HT-29 (cell line): ENCODE measurements at places on chromosomes 13 and 19. TPM values are rescaled to one million over a fixed set of nuclear protein-coding genes. Genes with fewer than 3 reads are reported as not detected.

- no peak for DNase-seq
Observed at GRCh38 chr13:107690181-107690580, 525.2 kb downstream of the LIG4 start.

DNA sequence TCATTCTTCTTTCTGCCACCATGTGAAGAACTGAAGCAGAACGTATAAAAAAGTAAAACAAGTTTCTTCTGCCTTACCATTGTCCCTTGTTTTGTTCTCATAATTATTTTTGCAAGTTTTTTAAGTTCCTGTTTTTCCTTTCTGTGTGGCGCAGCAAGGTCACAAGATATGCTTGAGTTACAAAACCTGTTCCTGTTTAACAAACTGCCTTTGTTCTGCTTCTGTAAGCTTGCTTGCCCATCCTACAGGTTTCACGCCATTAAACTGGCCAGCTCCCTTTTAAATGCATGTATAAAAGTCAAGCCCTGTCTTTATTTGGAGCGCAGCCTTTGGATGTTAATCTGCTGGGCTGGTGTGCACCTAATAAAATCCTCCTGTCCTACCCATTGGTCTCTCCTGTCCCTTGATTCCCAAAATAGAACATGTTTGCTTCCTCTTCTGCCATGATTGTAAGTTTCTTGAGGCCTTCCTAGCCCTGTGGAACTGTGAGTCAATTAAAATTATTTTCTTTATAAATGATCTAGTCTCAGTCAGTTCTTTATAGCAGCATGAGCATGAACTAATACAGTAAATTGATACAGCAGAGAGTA lies 1115.4 kb downstream of the SLITRK1 start:
- no peak for DNase-seq

DNA sequence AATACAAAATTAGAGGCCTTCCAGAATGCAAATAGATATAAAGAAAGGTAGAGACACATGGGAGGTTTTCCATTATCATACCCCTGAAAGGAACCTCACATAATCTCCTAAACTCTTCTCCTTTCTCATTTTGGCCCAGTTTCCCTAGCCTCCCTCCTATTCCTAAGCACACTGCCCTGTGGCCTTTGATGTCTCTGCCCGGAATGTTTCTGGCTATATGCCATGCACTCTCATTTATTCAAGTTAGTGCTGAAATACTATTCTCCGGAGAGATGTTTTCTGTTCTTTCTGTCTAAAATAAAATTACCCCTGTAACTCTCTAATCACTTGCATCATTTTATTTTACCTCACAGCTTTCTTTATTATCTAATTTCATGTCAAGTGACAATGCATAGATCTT lies 1287.7 kb downstream of the SLITRK5 start:
- DNase-seq = no peak

DNA sequence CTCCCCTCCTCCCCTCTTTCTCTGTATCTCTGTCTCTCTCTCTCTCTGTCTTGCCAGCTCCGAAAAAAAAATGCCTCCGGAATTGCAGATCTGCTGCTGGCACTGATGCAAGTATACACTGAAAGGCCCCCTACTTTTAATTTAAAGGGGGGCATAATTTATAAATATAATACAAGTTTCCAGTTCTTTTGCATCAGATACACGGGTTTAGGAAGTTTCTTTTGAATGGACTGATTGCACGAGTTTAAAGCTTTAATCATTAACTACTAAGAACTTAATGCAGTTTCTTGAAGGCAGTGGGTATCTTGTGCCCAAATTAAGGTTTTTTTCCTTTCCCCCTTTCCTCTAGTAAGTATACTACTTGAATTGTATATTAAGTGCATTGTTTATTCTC lies 1.4 kb downstream of the FGF9 start:
- no peak for DNase-seq

DNA sequence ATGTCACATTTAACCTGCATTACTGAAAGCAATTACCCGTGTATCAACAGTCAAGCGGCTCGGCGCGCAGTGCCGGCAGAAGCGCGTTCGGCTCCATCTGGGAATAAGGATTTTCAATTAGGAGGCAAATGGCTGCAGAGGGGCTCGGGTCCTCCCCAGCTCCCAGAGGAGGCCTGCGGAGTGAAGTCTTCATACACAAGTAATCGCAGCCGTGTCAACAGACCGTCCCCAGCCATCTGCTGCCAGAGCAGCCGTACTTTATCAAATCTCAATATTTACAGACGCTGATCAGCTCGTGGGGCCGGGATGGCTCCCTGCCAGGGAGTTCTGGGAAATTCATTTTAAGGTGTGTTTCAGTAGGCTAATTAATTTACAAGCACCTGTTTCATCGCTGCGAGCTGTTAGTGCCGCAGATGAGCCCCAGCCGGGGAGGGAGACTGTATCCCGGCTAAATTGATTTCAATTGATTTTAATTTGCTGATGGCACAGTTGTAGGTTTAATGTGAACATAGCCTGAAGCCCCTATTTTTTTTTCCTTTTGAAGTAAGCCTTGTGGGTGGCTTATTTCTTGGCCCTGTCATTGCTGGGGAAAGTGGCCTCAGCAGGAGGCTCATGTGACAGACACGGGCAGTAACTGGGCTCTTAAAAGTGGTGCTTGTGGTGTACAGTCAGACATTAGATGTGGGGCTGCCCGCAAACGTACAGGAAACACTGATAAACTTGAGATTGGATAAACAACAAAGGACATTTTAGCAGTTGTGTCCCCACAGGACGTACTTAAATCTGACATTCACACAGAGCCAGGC lies 252.7 kb downstream of the TEX29 start:
- DNase-seq = no peak

GRCh38 chr19:55993492-55993891 lies 6.9 kb downstream of the NLRP5 start:
- no peak for DNase-seq

- DNase-seq = no peak
Observed at GRCh38 chr19:33235996-33236350, 10.3 kb upstream of the SLC7A10 start.

DNA sequence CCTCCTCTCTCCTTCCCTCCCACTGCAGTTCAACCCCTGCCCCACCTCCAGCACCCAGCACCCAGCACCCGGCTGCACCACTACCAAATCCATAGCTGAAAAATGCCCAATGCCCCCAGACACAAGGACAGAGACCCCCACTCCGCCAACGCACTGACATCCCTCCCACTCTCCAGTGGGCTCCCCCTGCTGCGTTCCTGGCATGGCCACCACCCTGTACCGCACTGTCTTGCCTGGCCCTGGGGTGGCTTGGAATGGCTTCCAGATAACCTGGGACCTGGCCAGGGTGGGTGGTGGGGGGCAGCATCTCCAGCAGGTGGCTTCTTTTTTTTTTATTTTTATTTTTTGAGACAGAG lies 5.8 kb upstream of the MKNK2 start:
- no peak for DNase-seq

GRCh38 chr13:24194447-24194846 lies 33.9 kb downstream of the SPATA13 start:
- DNase-seq = peak; percentile 93

DNA sequence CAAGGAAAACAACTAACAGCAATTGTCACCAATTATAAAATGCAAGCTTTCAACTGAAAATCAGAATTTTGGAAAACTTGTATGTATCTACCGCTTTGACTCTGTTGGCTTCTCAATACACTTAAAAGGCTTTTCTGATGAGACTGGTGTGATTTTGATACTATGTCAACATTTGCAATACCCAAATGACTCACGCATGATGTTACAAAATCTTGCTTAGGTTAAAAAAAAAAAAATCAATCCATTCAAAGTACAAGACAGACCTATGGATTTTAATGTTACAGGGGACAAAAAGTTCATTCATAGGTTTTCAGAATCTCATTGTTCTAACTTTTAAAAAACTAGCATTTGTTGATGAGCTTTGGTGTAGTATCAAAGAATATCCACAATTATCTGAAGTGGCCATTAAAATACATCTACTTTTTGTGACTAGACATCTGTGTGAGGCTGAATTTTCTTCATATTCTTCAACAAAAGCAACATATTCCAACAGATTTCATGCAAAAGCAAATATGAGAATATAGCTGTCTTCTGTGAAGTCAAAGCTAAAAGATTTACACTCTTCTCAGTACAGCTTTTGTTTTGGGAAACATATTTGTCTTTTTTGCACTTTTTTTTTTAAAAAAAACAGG lies 10.7 kb downstream of the ELF1 start:
- DNase-seq = peak; percentile 64

DNA sequence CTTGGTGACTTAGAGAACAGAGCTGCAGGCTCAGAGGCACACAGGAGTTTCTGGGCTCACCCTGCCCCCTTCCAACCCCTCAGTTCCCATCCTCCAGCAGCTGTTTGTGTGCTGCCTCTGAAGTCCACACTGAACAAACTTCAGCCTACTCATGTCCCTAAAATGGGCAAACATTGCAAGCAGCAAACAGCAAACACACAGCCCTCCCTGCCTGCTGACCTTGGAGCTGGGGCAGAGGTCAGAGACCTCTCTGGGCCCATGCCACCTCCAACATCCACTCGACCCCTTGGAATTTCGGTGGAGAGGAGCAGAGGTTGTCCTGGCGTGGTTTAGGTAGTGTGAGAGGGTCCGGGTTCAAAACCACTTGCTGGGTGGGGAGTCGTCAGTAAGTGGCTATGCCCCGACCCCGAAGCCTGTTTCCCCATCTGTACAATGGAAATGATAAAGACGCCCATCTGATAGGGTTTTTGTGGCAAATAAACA lies 9.9 kb downstream of the APOC1 start:
- DNase-seq = no peak

DNA sequence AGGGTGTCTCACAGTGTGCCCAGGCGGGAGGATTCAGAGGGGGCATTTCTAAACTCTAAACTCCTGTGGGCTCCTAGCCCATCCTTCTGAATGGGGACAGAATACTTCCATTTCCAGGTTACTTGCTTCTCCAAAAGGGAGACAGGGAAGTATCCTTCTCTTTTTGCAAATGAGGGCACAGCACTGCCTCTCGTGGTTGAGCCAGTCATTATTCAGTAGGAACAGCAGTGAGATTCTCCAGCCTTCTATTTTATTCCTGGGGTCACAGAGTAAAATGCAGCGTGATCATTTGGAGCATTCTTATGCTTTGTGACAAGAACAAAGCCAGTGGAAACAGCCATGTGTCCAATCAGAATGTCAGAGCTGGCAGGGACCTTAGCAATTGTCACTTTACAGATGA lies 15.7 kb upstream of the TSHZ3 start:
- DNase-seq = no peak

GRCh38 chr13:103638706-103639105 lies 572.5 kb upstream of the SLC10A2 start:
- no peak for DNase-seq

The MYPOP gene
- 8.5 and 10.2 TPM in 2 replicates for total RNA-seq

The NHLRC3 gene
- 11.3 and 13.3 TPM in 2 replicates for total RNA-seq

The SHC2 gene
- 0.29 TPM in 1 of 2 replicates, not detected in the other for total RNA-seq

The ZNF780B gene
- total RNA-seq = 10.2 and 11.5 TPM in 2 replicates

The DCT gene
- not detected in 2 replicates for total RNA-seq
